Right forelimb (tissue), 1 donor: ENCODE measurements at places on chromosomes 5 and 9.

DNA sequence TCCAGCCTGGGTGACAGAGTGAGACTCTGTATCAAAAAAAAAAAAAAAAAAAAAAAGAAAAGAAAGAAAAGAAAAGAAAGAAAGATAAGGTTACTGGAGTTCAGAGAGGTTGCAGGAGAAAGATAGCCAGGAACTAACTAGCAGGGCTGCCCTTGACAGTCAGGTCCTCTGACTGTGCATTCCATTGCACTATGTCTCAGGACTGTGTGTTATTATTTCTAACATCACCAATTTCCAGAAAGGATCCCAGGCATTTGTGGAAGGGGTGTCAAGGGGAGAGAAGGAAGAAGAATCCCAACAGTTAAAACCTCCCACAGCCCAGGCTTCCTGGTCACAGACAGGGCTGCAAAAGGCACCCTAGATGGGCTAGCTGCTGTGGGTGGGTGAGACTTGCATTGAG is 25.1 kb downstream of the KLF4 start:
- DNase-seq, result no peak

- DNase-seq, result no peak
These were observed 65.9 kb downstream of the ARHGAP26 start for GRCh38 chr5:142836048-142836447.

DNA sequence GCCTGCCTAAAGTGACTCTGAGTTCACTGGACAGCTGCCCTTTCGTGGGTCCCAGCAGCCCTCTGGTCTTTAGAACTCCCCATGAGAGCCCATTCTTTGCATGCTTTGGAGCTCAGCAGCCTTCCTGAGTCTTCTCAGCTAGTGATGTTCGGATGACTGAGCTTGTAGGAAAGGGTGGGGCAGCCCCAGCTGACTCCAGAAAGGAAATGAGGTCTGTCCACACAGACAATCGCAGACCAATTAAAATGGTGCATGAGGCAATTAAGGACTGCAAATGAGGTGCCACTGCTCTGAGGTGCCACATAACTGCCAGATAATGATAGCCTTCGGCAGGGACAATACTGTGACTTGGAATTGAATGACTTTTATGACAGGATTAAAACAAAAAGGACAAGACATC is 25.4 kb upstream of the TOMM5 start:
- DNase-seq, result no peak

DNA sequence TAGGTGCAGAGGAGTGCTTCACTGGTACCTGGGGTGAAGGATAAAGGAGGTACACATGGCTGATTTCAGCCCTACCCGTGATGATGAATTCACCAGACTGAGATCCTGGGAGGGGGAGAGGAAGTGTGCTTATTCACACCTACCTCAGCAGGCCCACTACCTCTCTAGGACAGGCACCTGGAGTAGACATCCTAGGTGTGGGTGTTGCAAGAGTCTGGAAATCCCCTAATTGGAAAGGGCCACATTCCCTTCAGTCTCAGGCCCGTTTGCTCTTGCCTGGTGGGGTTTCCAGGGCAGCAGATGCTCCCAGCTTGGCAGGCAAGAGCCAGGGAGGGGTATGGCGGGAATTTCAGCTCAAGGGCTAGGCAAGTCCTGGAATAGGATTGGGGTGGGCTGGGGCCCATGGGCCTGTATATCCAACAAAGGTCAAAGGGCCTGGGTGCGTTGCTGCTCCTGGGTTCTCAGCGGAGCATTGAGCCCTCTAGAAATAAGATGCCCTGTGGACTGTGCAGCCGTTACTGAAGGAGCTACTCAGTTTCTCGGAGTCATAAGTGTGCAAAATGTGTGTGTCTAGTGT is 5.8 kb upstream of the CCL21 start:
- DNase-seq, result no peak

GRCh38 chr5:169944922-169945680 is 35.2 kb downstream of the INSYN2B start:
- no peak for DNase-seq

GRCh38 chr5:110099572-110099971 is 409.8 kb downstream of the MAN2A1 start:
- DNase-seq, result no peak

- no peak for DNase-seq
These were observed 384.1 kb downstream of the DMRT2 start for GRCh38 chr9:1434052-1434767.

DNA sequence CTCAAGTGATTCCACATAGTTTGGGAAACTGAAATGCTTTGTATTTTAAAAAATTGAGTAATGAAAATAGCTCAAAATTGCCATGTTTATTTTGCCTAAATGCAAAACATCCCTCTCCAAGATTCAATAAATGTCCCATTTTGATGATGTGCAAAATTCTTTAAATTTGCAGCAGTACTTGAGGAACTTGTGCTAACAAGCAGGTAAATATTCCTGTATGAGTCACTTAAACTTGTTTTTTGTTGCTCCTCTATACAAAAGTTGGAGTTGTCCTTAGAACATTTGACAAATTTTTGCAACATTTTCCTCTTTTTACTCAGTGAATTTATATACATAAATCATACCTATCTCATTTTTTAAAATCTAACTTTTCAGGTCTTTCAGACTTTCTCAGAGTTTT is 280.2 kb downstream of the CDH12 start:
- DNase-seq, result no peak

DNA sequence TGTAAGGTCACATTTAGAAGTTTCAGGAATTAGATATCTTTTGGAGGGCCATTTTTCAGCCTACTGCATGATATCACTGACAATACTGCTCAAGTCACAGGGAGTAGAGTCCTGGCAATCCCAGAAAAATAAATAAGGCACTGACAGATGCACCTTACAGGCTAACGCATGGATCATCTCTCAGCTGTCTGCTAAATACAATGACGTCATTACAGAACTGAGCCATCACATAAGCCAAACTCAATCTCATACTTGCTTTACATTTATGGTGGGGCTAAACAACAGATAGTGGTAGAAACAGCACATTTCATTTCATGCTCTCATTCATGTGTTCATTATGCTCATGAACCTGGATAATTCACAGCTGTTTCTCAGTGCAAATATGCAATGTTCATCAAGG is 243.7 kb downstream of the SEMA5A start:
- no peak for DNase-seq

DNA sequence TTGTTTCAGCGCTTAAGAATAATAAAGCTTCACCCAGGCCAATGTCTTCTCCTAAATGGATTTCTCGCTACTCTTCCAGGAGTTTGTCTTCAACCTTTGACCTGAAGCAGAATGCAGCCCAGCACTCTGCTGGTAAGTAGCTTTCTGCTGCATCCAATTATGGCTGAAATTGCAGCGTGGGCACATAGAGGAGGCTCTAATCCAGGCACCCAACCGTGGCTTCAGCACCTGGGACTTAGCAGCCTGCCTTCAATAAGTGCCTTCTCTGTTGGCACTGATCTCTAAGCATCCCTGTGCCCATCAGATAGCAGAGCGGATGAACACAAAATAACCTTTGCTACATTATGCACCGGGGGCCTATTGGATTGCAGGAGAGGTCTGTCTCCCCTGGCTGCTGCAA is 105.2 kb downstream of the TRIM32 start:
- no peak for DNase-seq
